ENCODE measurements at places on chromosomes 1 and 21. TPM values are rescaled to one million over a fixed set of nuclear protein-coding genes. Genes with fewer than 3 reads are reported as not detected.

C1QC gene
- total RNA-seq, result 35.2 TPM

- DNase-seq, result no peak
These were observed 14.4 kb upstream of the THEM5 start for GRCh38 chr1:151867765-151868411.

- DNase-seq, result no peak
These were observed 121.5 kb downstream of the SIM2 start for GRCh38 chr21:36820176-36821031.

LCE1C gene
- not detected for total RNA-seq

HSD11B1 gene
- total RNA-seq, result 1.7 TPM

Data from heart left ventricle (tissue), 16 donors.